ENCODE measurements at places on chromosomes 1 and 21.

DNA sequence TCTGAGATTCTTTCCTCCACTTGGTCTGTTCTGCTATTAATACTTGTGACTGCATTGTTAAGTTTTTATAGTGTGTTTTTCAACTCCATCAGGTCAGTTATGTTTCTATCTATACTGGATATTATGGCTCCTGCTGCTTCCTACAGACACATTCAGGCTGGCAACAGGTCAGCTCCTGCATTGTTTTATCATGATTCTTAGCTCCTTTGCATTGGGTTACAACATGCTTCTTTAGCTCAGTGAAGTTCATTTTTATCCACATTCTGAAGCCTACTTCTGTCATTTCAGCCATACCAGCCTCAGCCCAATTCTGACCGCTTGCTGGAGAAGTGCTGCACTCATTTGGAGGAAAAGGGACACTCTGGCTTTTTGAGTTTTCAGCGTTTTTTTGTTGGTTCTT, 37.3 kb upstream of the F3 start:
- DNase-seq: no peak

DNA sequence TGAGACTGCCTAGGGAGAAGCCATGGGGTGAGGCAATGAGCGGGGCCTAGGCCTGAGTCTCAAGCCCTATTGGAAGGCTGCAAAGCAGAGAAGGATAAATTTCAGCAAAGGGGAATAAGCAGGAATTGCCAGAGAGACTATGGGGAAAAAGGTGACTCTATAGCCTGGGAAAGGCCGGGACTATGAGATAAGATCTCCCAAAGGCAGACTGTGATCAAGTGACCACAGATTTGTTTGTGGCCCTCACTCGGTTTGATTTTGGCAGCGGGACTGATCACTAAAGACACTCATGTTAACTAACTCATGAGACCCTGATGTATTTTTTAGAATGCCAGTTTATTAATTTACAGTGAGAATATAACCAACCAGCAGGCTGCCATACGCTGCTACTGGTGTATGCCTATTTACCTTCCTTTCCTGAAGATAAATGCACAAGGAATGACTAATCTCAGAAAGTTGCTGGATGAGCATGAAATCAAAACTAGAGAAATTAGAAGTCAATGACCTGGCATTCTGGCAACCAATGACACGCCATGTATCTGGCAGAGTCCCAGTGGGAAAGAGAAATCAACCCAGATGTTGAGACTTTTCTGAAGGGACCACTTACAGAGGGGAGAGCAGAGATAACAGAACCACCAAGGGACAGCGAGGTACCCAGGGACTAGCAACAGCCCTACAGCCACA, 4.3 kb downstream of the HSF2BP start:
- DNase-seq: no peak

DNA sequence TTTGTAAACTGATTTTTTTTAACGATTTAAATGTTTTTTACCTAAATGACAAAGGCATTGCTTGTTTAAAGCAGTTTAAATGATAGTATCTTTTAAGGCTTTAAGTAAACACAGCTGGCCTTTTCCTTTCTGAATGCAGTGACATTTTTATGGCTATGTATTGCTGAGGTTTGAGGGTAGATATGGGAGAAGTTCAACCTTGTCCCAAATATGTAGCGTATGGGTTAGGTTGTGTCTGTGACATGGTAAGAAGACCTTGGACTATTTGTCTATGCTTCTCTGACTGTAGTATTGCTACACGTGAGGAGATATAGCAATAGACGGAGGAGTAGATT, 32.5 kb downstream of the PKNOX1 start:
- no peak for DNase-seq

- DNase-seq: no peak
Observed at GRCh38 chr1:218294546-218294945, 9.5 kb downstream of the RRP15 start.

- no peak for DNase-seq
Observed at GRCh38 chr1:160621633-160622413, 25.0 kb downstream of the SLAMF1 start.

DNA sequence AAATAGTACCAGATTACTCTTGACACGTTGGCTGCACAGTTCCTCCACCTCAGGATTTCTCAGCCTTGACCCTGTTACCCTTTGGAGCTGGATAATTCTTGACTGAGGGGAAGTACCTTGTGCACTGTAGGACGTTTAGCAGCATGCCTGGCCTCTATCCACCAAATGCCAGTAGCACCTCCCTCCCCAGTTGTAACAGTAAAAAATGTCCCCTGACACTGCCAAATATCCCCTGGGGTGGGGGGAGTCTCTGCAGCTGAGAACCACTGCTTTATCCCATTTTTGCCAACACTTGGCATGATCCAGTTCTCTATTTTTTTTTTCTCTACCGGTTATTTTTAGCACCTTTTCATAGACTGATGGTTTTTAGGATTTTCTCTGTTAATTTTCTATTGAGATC, 34.0 kb downstream of the C1orf198 start:
- no peak for DNase-seq

- DNase-seq: no peak
Observed at GRCh38 chr1:204624631-204625216, 60.8 kb downstream of the LRRN2 start.

DNA sequence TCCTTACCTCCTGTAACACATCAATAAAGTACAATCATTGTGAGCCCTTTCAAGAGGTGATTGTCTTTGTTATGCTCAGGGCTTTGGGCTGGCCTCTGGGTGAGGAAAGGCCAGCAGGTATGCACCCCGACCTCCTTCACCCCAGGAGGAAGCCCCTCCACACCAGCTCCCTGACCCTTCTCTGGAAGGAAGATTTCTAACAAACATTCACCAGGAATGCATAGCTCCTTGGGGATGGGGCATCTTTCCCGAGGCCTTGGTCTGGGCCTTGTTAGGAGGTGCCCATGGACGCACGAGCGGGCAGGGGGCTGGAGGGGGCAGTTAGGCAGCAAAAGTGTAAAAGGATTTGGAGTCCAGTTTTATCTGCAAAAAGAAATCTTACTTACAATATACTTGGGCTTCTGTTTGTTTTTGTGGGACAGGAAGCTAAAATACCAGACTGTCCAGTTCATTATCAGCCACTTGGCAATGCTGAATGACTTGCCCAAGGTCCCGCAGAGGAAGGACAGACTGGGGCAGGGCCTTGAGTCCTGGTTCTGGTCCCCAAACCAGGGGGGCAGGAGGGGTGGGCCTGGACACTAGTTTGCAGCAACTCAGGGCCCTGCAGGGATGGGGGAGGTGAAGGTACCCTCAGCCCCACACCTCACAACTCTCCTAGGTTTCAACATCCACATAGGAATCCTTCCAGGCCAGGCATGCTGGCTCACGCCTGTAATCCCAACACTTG, 10.1 kb downstream of the ZC3H12A start:
- DNase-seq: no peak

DNA sequence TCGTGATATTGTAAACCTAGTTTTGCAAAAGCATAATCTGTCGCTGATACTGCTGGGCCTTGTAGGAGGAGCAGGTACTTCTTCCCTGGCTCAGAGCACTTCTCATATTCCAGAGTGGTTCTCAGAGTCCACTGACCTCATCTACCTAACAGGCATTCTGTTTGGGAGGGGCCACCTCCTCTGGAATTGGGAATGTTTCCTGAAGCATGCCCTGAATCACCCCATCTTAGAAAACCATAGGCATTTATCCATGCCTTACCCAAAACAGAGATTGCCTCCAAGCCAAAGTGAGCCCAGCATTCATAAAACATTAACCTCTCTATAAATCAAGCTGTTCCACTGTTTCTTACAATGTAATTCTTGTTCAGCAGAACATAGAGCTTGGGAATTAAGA, 35.1 kb downstream of the SLC44A3 start:
- no peak for DNase-seq

DNA sequence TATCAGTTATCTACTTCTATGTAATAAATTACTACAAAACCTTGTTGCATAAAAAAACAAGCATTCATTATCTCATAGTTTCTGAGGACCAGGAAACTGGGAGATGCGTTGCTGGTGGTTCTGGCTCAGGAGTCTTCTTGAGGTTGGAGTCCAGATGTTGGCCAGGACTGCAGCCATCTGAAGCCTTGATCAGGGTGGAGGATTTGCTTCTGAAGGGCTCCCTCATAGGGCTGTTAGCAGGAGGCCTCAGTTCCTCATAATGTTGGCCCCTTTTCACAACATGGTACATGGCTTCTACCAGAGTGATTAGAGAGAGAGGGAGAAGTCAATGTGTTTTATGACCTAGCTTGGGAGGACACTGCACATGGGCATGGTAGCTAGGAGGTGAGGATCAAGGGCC, 137.4 kb downstream of the CNIH3 start:
- DNase-seq: no peak

DNA sequence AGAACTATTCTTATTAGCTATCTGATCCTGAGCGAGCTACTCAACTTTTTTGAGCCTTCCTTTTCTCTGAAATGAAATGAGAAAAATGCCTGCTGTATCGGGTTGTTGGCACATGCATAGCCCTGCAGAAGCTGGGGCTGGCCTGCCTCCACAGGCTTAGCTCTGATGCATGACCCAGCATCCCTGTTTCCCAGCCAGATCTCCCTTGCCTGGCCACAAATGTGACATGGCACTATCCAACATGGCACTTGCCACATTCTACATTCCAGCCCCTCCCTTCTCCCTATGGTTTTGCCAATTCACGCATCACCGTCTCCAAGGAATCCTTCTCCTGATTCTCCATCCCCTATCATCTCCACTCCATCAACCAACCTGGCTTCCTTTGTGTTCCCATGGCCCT, 13.8 kb downstream of the RNU5D-1 start:
- no peak for DNase-seq

- no peak for DNase-seq
Observed at GRCh38 chr1:171785766-171786165, 4.3 kb downstream of the METTL13 start.

GRCh38 chr1:90370686-90371447, 346.2 kb downstream of the BARHL2 start:
- no peak for DNase-seq

DNA sequence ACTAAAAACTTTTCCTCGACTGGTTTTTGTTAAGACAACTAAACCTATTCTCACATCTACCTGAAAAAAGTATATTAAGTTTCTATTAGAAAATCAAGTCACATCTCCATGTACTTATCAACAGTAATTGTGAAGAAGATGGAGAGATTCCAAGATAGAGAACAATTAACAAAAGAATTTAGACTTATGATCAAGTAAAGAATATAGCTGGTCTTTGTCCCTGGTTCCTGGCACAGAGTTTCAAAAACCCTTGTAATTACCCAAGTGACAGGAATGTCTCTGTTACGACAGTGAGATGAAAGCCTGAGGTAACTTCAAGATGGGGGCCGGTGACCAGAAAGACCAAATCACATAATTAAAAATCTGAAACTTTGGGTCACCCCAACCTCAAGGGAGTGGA, 91.6 kb downstream of the ASH1L start:
- DNase-seq: no peak

- no peak for DNase-seq
Observed at GRCh38 chr1:158149175-158149574, 31.5 kb upstream of the CD1D start.

DNA sequence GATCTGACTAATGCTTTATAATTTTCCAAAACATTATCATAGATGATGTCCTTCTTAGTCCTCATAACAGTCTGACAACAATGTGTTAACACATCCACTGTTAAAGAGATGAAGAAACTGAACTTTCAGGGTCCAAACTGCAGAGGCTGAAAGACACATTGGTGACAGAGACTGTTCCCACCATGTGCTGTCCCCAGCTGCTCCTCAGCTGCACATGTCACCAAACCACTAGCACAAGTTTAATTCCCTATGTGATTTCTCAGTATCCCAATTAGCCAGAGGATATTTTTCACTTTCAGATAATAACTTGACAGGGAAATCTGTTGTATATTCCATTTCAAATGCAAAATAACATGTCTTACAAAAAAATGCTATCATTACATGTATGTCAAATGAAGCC, 24.6 kb downstream of the LAMC2 start:
- no peak for DNase-seq

- peak; percentile 13 for DNase-seq
Observed at GRCh38 chr1:38213646-38214434, 167.2 kb upstream of the POU3F1 start.

DNA sequence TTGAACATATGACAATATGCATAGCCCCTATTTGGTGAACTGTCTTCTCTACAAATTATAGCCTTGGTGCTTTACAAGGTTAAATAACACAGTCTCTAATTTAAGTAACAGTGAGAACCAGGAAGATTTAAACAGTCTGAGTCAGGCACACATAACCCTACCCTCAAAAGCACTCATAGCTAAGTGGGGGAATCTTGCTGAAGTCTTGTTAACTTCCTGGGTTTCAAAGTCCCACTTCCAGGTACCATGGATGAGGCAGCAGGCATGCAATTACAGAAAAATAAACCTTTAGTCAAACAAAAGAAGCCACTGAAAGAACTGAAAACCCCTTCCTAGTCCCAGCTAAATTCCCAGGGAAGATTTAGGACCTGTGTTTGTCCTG, 147.6 kb downstream of the PBX1 start:
- no peak for DNase-seq

DNA sequence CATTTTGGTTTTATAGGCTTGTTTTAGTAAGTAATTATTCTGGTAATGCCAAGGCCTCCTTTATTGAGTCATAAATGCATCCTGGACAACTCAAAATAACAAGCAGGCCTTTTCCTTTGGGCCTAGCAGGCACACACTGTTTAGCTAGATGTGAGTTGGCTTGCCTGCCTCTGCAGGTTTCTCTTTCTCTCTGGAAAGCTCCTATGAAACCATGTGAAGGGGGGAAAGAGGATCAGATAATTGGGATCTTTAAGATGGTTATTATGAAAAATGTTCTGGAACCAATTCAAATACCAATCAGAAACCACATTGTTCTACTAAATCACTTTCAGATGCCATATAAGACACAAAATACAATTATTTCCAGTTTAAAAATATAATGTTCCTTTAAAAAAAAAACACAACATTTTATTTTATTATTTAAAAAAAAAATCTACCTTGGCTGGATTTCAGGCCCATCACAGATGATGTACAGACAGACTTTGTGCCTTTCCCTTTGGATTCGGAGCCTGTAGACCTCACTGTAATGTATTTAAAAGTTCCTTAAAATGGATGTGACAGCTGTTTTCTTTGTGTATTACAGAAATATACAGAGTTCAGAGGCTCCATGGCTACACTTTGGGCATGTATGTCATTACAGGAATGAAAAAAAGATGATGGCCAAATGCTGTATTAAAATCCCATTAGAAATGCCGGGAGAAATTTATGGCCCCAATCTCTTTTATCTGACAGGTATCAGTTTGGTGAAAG, 80.2 kb downstream of the NTMT2 start:
- DNase-seq: no peak

- no peak for DNase-seq
Observed at GRCh38 chr1:17732475-17732874, 22.7 kb upstream of the ACTL8 start.

DNA sequence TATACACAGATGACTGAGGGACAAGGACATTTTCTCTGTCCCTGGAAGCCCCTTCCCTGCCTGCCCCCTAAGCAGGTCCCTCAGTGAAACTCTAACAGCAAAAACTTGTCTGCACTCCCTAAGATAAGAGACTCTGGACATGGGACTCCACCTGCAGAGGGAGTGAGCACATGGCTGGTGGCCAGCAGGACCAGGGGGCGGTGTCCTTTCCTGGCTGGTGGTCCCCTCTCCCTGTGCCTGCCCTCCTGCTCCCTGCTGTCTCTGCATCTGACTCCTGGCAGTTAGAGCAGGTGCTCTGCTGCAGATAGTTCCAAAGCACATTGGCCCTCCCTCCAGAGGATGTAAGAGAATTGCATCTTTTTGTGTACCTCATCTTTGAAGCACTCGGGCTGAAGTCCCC, 215.5 kb downstream of the GRIK3 start:
- DNase-seq: no peak

- DNase-seq: peak; percentile 7
Observed at GRCh38 chr1:15740924-15741850, 1.1 kb upstream of the TMEM82 start.
